ENCODE measurements at places on chromosomes 5 and 9.

GRCh38 chr5:123156577-123157296 lies 67.7 kb downstream of the PRDM6 start:
- DNase-seq, result no peak

GRCh38 chr5:32278406-32278805 lies 34.3 kb downstream of the MTMR12 start:
- no peak for DNase-seq

DNA sequence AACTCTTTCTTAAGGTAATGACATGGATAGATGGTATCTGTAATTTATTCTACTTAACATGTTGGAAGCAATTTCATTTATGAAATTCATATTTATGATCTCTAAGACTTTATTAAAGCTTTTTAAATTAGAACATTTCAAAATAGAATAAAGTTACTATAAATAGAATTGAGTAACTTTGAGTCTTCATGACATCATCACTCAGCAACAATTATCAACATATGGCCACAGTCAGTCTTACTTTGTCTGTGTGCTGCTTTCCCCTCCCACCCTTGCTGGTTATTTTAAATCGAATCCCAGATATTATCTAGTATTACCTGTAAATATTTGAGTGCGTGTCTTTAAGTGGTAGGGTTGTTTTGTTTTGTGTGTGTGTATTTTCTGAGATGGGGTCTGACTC lies 65.2 kb downstream of the IPO11 start:
- no peak for DNase-seq

- DNase-seq, result no peak
Measured at GRCh38 chr5:158061451-158061850, 202.5 kb upstream of the CLINT1 start.

- no peak for DNase-seq
Measured at GRCh38 chr9:69380301-69380700, 55.3 kb downstream of the ENTREP1 start.

DNA sequence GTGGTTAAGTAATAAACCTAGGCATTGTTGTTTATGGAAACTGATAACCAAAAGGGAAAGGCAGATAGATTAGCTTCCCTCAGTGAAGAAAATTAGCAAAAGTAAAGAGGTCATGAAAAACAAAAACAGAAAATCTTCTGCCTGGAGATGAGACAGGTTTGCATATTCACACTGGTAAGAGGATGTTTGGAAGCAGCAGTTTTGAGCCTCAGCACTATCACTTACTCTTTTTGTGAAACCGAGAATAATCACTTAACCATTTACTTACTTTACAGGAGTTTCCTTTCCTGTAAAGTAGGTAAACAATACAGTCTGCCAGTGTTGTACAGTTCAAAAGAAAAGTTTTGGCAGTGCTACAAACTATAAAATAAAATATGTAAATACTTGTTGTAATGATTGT lies 35.5 kb upstream of the EMB start:
- DNase-seq, result no peak

All from memory B cell (primary cell).